Nephron progenitor cell (in vitro differentiated cells): ENCODE measurements at places on chromosomes 7 and 10.
A peak's percentile ranks its signal among the peaks of the same experiment; 100 is the strongest.

DNA sequence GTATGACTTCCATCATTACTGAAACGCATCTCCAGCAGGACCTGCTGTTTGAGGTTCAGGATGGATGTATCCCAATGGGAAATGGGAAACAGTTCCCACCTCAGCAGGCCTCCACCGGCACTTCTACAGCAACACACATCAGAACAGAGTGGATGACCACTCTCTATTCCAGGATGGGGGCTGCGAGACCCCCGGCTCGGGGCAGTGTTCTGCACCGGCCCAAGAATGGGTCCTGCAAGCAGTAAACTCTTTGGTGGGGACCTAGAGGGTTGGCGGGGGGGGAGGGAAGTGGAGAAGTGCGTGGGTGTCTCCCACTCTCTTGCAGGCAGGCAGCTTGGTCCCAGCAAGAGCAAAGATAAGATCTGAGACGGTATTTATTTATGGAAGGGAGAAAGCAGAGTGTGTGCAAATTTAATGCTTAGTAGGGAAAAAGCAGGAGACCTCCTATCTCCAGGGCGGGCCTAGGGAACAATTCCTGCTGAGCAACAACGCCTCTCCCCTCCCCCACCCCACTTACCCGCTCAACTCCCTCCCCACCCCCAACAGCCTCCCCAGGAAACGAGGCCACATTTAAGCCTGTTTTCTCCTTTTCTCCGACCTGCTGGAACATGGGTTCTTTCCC lies 4.0 kb downstream of the SFMBT2 start:
- peak; percentile 11 for DNase-seq

DNA sequence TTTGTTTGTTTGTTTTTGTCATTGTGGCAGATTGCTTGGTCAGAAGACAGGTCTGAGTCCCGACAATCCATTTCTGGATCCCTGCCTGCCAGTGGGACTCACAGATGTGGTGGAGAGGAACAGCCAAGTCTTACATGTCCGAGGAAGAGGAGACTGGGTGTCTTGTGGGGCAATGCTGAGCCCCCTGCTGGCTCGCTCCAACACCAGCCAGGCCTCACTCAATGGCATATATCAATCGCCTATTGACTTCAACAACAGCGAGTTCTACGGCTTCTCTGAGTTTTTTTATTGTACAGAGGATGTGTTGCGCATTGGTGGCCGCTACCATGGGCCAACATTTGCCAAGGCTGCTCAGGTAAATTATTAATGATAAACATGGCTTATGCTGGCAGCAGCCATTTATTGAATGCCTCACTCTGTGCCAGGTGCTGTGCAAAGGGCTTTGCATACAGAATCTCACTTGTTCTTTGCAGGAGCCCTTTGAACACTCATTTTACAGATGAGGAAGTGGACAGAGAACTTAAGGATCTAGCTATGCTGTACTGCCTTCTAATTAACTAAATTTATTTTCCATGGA lies 33.3 kb downstream of the COX15 start:
- no peak for DNase-seq

DNA sequence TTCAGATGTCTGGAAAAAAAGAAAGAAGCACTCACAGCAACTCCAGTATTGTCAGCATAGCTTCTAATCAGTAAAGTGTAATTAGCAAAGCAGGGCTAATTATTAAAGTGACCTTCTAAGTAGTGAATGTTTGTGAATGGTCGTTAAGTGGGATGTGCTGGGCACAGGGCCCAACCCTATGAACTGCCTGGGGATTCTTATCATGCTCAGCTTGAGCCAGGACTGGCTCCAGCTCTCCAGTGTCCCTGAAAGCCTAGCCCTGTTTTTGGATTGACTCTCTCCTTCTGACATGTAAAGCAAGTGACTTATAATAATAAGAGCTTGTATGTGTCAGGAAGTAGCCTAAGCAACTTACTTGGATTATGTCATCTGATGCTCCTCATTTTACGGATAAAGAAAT lies 9.5 kb upstream of the TBX20 start:
- no peak for DNase-seq

DNA sequence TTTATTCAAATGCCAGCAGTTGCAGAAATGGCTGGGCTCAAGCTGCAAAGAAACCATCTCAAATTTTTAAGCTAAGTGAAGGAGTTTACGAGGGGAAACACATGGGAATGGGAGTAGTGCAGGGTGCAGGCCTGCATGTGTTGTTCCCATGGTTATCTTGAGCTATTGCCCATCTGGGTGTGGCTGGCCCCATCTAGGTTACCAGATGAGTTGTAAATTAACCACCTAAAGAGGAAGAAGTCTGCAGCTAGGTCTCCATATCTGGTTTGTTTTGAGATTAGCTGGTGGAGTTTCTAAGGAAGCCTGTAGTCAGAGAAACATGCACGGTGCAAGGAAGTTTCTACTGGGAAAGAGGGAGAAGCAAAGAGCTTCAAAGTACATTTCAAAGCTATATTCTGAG lies 23.3 kb upstream of the STEAP2 start:
- no peak for DNase-seq

DNA sequence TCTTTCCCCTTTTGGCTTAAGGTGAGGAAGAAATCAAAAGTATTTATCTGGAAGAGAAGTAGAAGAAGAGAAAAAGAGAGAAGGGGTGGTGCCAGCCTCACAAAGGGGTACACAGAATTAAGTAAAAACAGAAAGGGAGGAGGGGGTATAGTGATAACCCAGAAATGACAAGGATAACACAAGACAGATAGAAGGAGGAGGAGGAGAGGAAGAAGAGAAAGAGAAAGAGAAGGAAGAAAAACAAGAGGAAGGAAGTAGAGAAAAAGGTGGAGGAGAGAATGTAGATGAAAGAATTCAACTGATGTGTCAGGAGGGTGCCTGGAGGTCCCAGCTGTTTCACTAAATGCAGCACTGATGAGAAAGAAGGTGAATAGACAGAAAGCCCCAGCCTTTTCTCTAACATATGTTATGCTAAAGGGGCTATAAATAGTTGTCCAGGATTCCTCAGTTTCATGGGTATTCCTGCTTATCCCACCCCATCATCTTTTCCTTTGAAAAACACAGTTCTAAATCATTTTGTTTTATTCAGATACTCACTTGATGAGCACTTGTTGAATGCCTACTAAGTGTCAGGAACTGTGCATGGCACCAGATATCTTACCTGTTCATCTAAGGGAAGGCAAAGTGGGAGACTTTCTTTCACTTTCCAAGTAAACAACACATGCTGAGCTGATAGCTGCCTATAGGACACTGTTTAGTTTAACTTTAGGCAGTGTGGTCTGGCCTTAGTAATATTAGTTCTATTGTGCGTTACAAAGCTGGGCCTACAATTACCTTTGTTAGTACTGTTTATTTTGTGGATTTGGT lies 8.0 kb downstream of the SEMA3E start:
- DNase-seq = no peak

DNA sequence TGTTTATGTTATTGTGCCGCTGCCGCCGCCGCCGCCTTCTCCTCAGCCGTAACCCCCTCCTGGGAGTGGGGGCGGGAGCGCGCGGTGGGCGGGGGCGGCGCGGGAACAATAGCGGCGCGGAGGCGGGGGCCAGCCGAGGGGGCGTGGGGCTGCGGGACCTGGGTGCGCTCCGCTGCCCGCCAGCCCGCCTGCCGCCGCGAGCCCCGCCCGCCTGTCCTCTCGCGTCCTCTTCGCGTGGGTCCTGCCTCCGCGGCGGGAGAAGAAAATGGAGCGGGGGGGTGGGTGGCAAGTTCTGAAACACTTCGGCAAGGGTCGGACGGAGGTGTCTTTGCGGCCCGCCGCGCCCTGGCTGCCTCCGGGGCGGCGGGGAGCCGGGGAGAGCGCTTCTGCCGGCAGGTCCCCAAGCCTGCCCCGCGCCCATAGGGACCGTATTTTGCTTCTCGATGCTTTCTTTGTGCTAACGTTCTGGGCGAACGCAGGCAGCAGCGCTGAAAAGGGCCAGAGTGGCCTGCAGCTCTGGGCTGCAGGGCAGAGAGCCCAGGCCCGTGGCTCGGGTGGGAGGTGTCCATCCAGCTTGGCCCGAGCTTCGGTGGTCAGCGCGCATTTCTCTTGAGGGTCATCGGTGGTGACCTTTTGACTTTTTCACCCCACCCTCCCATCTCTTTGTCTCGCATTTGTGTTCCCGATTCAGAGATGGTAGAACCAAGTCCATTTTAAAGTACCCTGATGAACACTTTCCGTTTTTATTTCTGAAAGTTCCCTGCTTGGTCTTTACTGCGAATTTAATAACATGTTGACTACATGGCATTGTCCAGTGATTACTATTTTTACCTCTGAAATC lies 613 bp downstream of the MAPK8 start:
- DNase-seq = peak; percentile 80
